ENCODE measurements at places on chromosomes 7 and 10.

GRCh38 chr7:129366-130221 is 62.8 kb upstream of the FAM20C start:
- DNase-seq = peak; percentile 5

- DNase-seq = peak; percentile 3
Measured at GRCh38 chr7:27435461-27435860, 192.9 kb downstream of the EVX1 start.

DNA sequence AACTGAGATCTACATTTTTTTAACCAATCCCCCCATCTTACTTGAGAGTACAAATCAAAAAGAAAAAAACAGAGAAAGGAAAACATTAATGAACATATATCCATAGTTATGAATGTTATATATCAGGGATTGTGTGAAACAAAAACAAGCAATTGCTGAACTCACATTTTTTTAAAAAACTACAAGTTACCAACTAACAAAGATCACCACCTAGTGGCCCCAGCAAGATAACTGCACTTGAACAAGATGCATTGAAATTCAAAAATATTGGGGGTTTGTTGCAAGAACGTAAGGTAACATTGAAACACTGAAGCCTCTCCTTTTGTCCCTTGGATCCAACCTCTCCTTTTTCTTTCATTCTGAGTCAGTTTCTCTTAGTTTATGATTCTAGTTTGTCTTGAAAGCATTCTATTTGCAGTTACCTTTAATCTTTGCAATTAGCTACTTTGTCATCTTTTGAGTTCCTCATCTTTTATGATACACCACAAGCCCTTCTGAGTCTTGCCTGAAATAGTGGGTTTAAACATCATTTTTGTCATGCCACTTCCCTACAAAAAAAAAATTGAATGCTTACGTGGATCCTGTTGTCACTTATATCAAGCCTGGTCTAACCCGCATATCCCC is 87.3 kb upstream of the TES start:
- DNase-seq = peak; percentile 82

GRCh38 chr7:42104231-42104630 is 132.8 kb downstream of the GLI3 start:
- DNase-seq = no peak

GRCh38 chr7:87316097-87316700 is 29.3 kb upstream of the CROT start:
- DNase-seq = no peak

GRCh38 chr7:112759905-112760304 is 30.3 kb downstream of the TMEM168 start:
- no peak for DNase-seq

Data from adipocyte (in vitro differentiated cells).